ENCODE measurements at places on chromosomes 1 and 21. TPM values are rescaled to one million over a fixed set of nuclear protein-coding genes. Genes with fewer than 3 reads are reported as not detected.

CHML gene
- total RNA-seq: 14.6 TPM

SPRR3 gene
- total RNA-seq: not detected

GJA9 gene
- total RNA-seq: not detected

- no peak for DNase-seq
Observed at GRCh38 chr1:18915341-18915740, 13.0 kb upstream of the ALDH4A1 start.

PCBP3 gene
- 8.1 TPM for total RNA-seq

GRCh38 chr1:173276922-173277800, 70.0 kb upstream of the TNFSF4 start:
- no peak for DNase-seq

CLDN17 gene
- not detected for total RNA-seq

GRCh38 chr1:89670163-89670562, 37.2 kb downstream of the LRRC8C start:
- peak; percentile 42 for DNase-seq
